ENCODE measurements at places on chromosomes 1 and 21.

DNA sequence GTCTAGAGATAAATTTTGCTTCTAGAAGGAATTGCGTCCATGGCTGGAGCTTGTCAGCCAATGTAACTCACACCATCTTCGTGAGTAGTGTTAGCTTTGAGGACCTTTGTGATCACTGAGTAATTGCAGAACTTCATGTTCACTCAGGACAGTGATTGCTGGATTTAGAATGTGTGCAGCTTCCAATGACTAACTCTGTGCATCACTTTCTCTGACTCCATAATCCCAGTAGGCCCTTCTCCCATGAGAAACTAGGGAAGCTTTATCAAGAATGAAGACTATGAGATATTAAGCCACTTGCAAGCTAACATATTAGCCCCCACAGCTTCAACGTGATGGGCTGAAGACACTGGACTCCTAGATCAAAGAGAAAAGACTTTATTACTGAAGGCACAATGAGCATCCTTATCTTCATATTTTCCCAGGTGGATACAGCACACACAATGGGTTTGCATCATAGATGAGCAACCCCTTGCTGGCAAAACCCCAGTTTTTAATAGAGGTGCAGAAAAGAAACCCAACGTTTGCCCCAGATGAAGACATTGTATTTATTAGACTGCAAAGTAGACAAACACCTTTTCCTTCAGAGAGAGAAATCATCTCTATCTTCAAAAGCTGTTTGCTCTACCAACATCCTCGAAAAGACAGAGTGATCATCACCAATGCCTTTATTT lies 561.0 kb downstream of the LTN1 start:
- DNase-seq: no peak

DNA sequence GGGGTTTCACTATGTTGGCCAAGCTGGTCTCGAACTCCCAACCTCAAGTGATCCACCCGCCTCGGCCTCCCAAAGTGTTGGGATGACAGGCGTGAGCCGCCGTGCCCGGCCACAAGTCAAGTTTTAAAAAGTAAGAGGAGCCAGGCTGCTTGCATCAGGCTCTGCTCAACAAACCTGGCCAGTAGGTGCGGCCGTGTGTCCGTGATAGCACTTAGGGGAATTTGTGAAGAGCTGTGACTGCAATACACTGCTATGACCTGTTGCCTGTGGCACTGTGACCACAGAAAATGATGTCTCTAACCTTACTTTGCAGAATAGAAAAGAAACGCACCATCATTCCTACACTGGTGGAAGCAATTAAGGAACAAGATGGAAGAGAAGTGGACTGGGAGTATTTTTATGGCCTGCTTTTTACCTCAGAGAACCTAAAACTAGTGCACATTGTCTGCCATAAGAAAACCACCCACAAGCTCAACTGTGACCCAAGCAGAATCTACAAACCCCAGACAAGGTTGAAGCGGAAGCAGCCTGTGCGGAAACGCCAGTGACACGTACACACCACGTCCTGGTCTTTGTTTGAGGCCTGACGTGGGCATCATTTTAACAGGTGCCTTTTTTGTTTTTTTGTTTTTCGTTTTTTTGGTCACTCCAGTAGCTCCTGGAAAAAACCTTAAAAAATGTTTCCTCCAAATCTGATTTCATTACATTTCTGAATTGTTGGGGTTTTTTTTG lies 16.7 kb downstream of the C1orf174 start:
- no peak for DNase-seq

DNA sequence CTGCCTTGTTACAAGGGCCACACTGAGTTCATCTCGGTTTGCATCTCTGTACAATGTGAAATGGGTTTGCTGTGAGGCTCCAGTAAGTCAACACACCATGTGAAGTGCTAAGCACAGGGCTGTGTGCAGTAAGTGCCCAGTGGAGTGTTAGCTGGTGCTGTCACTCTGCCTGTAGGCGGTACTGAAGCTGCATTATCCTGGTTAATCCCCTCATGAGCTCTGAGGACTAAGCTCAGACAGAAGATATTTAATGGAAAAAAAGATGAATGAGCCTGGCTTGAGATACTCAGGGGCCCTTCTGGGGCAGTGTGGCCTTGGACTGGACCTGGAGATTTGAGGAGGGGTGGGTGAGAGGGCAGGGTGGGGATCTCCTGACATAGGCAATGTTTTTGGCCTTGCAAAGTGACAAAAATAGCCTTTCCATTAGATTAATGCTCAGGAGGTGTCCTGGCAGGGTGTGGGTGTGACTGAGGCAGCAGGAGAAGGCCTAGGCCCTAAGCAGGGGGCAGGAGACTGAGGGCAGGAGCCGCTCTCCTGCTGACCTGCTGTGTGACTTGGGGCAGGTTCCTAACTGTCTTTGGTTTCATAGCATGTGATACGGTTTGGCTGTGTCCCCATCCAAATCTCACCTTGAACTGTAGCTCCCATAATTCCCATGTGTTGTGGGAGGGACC lies 570.5 kb downstream of the PTPRU start:
- DNase-seq: peak; percentile 39

GRCh38 chr1:243740255-243740999 lies 109.6 kb downstream of the AKT3 start:
- DNase-seq: no peak

DNA sequence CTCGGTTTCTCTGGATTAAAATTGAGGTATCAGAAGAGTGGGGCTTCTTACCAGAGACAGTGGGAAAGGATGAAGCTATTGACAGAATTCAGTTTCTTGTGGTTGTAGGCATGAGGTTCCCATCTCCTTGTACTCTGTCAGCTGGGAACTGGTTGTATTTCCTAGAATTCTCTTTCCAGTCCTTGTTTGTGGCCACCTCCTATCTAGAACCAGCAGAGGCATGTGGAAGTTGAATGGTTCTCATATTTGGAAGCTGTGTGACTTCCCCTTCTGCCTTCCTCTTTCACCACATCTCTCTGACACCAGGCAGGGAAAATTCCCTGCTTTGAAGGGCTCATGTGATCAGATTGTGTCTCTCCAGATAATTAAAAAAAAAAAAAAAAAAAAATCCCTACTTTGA lies 457.7 kb upstream of the ADAMTS5 start:
- DNase-seq: no peak

Measured in ecto neural progenitor cell (in vitro differentiated cells).